ENCODE measurements at places on chromosomes 1 and 21.

DNA sequence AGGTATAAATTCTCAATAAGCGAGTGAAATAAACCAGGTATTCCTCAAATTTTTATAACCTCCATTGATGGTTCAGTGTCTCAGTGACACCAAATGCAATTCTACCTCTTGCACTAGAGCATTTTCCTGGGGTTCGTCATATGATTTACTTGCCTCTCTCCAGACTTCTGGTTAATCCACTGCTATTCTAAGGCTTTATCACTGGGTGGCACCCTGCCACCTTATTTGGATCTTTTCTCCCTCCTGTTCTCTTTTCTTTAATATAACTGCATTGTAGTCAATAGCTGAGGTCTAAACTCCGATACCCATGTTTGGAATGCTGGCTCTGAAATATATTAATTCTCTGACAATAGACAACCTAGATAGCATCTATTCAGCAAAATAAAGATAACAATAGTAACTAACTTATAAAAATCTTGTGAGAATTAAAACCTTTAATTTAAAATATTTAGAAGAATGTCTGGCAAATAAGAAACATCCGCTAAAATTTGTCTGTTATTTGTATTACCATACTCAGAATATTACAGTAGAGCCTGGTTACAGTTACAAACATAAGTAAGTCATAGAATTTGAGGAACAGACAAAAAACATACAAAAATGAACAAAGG, 436.4 kb downstream of the PLA2G4A start:
- no peak for DNase-seq

DNA sequence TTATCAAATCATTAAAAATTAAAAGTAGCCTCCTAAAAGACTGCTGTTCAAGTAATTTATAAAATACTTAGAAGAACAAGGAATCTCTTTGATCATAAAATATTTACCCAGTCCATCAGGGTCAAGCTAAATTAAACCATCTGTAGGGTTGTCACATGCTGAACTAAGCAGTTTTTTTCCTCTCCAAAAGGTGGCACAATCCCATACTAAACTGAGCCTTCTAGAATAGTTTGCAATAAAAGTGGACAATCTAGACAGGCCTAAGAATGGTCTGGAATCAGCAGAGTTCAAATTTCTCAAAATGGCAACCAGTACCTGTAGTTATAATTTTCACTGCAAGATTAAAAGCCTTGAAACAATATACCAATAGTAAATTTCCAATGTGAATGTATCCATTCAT, 194.8 kb downstream of the EIF4G3 start:
- DNase-seq, result no peak

- DNase-seq, result no peak
These were observed 37.5 kb upstream of the ATP2B4 start for GRCh38 chr1:203589171-203589570.

- DNase-seq, result no peak
These were observed 13.0 kb upstream of the NEK7 start for GRCh38 chr1:198143797-198144196.

GRCh38 chr21:43585924-43586413, 73.3 kb downstream of the HSF2BP start:
- no peak for DNase-seq

- DNase-seq, result no peak
These were observed 507.2 kb upstream of the PBX1 start for GRCh38 chr1:164051782-164052181.

- DNase-seq, result no peak
These were observed 25.5 kb downstream of the ZC3H11B start for GRCh38 chr1:219587401-219587800.

- no peak for DNase-seq
These were observed 91.6 kb downstream of the ASH1L start for GRCh38 chr1:155471026-155471425.

- no peak for DNase-seq
These were observed 69.0 kb downstream of the PTGER3 start for GRCh38 chr1:70978623-70979022.

- DNase-seq, result no peak
These were observed 5.5 kb downstream of the PRDX6 start for GRCh38 chr1:173482683-173483082.

GRCh38 chr21:41783476-41784180, 16.8 kb upstream of the RIPK4 start:
- no peak for DNase-seq

GRCh38 chr1:39779821-39780220, 8.7 kb upstream of the OXCT2 start:
- DNase-seq, result no peak

GRCh38 chr1:71787699-71788098, 494.6 kb downstream of the NEGR1 start:
- DNase-seq, result no peak

GRCh38 chr1:8879464-8879921, 1.0 kb upstream of the ENO1 start:
- no peak for DNase-seq

DNA sequence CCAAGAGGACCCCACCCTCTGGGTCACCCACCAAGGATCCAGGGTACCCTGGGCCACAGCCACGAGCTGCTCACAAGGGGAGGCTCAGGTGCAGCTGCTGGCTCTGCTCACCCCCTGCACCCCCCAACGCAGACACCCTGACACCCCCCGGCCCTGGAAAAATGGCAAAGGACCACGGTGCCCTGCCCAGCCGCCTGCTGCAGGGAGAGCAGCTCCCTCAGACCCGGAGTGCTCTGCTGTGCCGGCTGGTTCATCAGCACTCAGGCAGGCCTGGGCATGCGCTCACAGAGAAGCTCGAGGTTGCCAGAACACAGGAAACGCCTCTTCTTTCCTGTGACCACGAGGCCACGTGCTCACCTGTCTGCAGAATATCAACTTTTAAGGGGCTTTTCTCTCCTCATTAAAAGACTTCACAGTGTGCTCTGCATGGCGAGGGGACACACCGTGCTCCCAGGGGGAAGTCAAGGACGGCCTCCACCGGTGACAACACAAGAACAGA, 4.3 kb upstream of the C1QTNF12 start:
- DNase-seq, result peak; percentile 67

DNA sequence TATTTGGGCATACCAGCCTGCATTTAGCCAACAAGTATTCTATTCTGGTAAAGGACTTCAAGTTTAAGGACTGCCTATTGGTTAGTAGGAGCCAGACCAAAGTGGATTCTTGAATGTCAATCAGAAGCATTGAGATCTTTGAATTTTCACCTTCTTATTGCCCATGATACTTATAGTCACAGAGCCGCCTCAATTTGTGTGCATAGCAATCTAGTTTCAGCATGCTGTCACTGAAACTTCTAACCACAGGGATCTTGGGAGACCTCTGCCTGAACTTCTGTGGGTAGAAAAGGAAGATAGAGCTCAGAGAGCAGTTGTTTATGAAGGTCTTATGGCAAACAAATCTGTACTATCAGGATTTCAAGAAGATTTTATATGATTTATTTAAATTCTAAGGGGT, 501.4 kb upstream of the USP24 start:
- DNase-seq, result no peak

- no peak for DNase-seq
These were observed 16.9 kb downstream of the FAAH start for GRCh38 chr1:46411010-46411405.

DNA sequence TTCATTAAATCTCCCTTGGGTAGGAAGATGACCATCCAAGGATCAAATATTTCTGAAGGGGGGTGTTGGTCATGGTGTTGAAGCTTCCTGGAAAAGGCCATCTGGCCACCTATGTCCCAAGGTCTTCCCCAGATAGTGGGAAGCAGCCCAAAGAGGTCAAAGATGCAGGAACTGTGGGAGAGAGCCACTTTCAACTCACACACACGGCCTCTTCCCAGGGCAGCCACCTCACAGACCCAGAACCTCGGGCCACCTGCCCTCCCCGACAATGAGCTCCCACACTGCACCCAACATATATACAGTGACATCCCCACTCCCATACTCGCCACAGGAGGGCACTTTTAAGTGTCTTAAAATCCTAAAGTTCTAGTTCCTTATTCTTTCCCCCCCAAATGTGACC, 164.5 kb upstream of the ETV3 start:
- DNase-seq, result no peak

DNA sequence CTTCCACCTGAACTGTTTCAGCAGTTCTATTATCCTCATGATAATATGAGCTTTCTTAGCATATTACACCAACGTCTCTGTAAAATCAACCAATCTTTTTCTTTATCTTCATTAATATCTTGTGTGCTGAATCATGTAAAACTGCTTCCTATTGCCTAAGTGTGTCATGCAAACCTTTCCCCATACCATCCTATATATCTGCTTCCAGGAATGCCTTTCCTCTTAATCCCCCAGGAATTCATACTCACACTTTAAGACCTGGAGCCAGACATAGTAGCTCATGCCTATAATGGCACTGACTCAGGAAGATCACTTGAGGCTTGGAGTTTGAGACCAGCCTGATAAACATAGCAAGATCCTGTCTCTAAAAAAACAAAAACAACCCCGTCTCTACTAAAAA, 183.9 kb downstream of the NRIP1 start:
- DNase-seq, result no peak

Data from T follicular helper cell (primary cell).